Vagina (tissue), 2 donors: ENCODE measurements at places on chromosomes 5 and 9.

DNA sequence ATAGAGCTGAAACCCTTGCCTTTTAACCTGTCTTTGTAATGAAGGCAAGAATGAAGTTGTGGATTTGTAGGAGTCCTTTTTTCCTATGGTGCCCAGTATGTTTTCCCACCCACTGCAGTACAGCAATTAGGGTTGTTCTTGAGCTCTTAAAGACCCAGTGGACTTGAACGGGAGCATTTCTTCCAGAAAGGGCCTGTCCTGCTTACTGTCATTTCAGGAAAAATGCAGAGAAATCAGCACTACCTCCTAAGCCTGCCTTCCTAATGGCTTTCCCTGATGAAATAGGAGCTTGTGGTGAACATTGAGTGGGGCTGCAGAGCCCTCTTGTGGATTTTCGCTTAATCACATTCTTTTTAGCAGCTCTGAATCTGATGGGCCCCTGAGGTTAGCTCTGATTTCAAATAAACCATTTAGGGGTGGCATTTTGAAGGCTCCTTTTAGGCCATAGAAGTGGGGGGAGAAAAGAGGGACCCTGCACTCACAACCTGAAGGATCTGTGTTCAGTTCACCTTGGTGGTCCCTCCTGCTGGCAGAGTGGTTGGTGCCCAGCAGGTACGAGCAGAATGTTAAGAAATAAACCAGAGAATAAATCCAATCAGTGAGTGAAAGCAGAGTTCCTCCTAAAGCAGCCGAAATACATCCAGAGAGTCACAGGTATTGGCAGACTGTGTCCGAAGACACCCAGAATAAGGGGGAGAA, 188.0 kb upstream of the KLF9 start:
- no peak for DNase-seq

GRCh38 chr9:92424340-92424739, at the start of gene OMD:
Gene OMD (minus strand): TSS chr9:92424471. CDS start chr9:92417558, 6,913 bp downstream.
- DNase-seq = no peak

- no peak for DNase-seq
Measured at GRCh38 chr9:99833735-99834134, 12.1 kb downstream of the NR4A3 start.

DNA sequence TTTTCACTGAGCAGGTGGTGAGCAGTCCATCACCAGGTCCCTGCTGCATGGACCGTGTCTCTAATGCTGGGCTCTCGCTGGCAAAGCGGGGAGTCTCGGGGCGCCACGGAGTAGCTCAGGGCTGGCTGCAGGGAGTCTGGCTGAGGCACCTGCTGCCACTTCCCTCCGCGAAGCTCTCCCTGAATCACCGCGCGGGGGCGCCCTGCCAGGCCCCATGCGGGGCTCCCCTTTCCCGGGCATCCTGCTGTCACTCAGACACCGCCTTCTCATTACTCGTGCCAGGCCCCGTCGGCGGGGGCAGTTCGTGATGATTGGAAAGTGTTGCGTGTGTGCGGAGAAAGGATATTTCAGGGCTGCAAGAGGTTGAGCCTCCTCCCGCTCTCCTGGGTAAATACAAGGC, 335.8 kb downstream of the IRX2 start:
- DNase-seq = no peak

DNA sequence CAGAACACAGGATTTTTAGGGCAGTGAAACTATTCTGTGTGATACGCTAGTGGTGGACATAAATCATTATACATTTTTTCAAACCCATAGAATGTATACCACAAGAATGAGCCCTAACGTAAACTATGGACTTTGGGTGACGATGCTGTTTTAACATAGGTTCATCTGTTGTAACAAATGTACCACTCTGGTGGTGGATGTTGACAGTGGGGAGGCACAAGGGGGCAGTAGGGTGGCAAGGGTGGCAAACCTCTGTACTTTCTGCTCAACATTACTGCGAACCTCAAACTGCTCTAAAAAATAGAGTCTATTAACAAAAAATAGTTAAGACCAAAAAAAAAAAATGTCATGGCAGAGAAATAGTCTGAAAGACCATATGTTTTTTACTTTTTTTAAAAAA, 9.1 kb upstream of the MVB12B start:
- no peak for DNase-seq

DNA sequence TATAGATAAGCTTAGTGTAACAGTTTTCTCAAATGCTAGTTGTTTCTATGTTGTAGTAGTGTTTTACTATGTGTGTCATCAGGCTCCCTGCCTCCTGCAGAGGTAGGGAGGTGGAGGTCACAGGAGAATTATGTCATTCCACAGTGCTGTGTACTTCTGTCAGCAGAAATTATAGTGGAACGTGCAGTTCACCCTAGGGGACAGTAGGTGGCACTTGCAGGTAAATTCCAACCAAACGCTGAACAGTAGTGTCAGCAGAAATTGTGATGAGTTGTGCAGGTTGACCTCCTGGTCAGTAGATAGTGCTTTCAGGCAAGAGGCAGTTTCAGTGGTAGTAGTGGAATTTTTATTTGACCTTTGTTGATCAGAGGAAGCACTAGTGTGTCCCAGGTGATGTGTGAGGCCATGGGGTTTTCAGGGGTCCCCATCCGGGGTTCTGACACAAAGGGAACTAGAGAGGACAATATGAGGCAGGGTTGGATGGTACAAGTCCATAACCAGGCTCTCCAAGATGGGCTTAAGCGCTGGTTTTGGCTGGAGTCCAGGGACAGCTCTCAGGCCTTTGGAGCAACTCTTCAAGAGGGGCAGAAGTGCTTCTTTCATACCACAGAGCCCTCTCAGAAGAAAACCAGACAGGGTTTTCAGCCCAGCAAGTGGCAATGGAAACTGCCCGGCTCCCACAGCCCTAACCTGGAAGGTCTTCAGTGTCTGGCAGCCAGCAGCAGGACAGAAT, 402.9 kb downstream of the CYLC2 start:
- no peak for DNase-seq

DNA sequence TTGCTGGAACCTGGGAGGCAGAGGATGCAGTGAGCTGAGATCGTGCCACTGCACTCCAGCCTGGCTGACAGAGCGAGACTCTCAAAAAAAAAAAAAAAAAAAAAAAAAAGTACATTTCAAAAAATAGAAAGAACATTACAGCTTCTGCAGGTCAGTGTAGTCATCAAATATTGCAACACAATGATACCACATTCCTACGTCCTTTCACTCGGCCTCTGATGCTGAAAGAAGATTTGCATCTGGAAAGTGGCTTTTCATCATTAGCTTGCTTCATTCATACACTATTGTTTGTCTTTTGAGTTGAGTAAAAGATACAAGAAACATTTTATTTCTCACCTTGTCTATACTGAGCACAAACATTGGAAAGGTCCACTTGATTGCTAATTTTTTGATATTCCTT, 59.6 kb upstream of the CPLANE1 start:
- no peak for DNase-seq

GRCh38 chr5:57007344-57007743, 55.4 kb upstream of the MIER3 start:
- DNase-seq = no peak

GRCh38 chr9:36597412-36598178, 24.9 kb downstream of the MELK start:
- DNase-seq = no peak

- no peak for DNase-seq
Measured at GRCh38 chr5:73911761-73912393, 285.9 kb downstream of the ARHGEF28 start.

DNA sequence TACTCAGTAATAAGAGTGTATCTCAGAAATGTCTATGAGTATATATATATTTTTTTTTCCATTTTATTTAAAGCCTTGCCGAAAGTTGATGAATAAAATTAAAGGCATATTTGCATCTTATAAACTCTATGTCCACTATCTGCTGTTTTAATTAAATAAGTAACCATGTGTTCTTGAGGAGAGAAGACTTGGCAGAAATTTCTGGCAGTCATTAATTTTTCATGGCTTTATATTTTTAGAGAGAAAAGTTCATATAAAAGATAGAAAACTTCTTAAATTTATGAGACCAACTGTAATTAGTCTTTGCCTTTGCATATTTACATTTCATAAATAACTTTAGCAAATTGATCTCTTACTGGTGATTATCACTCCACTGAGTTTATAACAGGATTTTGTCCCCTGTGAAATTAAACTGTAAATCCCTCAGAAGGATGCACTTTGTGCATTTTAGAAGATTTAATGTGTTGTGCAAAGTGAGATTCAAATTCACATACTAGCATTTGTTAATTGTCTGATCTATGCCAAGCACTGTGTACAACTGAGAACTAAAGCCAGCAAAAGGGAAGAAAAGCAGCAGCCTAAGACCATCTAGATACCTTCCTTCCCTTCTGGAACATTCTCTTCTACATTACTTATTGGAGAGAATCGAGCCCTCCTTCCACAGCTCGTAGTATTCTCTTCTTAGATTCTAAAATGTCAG, 108.7 kb downstream of the SNCAIP start:
- DNase-seq = no peak

DNA sequence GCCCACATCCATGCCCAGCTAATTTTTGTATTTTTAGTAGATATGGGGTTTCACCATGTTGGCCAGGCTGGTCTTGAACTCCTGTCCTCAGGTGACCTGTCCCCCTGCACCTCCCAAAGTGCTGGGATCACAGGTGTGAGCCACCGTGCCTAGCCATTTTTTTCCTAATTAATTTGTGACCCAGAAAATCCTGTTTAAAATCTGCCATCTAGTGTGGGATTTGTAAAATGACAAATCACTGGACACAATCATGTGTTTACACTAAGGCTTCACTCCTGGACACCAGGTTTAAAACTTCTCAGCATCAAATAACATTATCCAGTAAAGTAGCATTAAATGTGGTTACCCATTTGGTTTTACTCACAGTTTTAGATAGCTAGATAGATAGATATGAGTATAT, 18.6 kb upstream of the KDM4C start:
- no peak for DNase-seq

DNA sequence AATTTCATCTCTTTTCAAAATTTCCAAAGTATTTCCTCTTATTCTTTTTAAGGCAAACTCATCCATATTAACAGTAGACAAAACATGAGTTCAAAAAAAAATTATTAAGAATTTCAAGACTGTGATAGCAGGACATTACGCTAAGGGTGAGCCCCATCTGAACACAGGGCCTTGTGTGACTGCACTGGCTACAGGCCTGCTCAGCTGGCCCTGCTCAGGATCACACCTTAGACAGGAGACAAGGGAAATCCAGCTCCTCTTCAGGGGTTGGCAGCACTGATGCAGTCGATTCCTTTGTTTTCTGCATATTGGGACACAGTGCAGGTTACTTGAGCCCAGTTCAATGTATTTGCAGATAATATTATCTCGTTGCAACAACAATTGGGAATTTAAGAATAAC, 444.7 kb downstream of the PLK2 start:
- DNase-seq = no peak

DNA sequence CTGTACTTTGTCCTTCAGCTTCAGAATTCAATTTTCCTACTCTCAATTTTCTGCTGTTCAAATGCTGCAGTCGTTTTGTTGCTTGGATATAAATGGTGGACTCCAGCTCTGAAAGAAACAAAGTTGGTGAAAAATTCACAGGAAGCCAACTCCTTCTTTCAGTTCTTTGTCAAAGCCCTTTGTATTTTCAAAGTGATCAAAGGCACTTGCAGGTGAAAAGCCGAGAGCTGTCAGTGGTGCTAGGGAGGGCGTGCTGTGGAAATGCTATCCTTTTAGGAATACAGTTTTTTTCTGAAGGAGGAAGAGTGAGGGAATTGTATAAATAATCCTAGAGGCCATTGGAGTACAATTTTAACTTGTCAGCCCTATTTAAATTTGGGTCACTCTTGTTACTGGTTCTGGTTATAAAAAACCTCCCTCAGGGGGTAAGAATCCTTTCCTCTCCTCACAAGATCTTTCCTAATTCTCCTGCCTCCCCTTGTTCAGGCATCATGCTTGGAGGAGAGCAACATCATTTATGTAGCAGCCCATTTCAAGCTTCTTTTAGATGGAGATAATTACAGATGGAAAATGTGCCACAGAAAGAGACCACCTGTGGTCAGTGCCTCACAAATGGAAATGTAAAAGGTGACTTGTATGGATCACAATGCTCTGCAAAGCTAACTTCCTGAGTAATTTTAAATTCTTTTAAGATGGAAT, 62.5 kb upstream of the GHR start:
- no peak for DNase-seq

DNA sequence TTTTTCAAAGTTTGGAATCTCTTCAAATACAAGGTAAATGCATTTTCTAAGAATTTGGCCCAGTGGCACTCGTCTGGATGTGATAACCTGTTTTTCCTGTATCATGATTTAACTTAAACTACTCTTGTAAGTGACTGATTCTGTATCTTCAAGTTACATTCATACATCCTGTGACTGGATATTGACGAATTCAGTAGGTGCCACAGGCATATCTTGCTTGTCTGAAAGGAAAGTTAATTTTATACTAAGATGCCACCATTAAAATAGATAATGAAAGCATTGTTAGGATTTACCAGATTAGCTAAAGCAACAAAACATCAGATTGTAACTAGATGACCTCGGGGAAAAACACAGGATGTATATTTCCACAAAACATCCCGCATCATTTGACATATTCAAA, 175.3 kb upstream of the ZNF608 start:
- no peak for DNase-seq

- no peak for DNase-seq
Measured at GRCh38 chr5:173883347-173883924, 4.7 kb upstream of the CPEB4 start.

DNA sequence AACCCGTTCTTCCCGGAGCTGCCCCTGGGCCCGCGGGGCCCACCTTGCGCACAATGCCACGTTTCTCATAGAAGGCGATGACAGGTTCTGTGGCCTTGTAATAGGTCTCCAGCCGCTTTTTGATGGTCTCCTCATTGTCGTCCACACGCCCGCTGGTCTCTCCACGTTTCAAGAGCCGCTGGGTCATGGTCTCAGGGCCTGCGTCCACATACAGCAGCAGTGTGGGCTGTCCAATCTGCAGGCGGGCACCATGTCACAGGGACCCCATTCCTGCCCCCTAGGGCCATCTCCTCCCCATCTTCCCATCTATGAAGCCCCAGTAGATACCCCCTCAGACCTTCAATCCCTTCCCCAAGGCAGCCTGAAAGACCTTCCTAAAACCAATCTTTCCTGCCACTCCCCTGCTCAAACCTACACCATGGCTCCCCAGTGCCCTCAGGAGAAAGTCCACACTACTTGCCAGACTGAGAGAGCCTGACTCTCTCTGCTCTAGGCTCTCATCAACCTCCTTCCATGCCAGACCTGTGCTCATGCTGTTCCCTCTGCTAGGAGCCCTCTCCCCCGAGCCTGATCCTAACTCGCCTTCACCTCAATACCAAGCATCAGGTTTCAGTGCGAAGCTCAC, 9.1 kb downstream of the AK1 start:
- no peak for DNase-seq

- no peak for DNase-seq
Measured at GRCh38 chr9:9919174-9919775, 693.5 kb downstream of the PTPRD start.

GRCh38 chr5:158063052-158063451, 204.1 kb upstream of the CLINT1 start:
- no peak for DNase-seq

DNA sequence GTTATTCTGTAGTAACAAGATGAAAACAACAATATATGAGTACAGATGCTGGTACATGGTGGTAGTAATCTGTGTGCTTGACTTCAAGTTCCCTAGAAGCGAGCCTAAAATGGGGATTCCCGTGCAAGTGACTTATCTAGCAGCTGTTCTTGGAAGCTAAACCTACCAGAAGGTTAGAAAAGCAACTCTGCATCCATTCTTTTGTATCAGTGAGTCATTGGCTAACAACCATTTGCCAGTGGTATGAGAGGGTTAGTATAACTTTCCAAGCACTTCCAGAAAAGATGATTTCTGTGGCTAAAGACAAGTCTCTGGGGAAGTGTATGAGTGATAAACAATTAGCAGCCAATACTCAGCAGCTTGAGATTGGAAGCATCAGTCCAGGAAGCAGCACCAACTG, 787.7 kb upstream of the CDH6 start:
- DNase-seq = no peak

- DNase-seq = peak; percentile 84
Measured at GRCh38 chr5:351921-352245, 30.4 kb downstream of the AHRR start.
